ENCODE measurements at places on chromosomes 11 and 22.
A peak's percentile ranks its signal among the peaks of the same experiment; 100 is the strongest.

DNA sequence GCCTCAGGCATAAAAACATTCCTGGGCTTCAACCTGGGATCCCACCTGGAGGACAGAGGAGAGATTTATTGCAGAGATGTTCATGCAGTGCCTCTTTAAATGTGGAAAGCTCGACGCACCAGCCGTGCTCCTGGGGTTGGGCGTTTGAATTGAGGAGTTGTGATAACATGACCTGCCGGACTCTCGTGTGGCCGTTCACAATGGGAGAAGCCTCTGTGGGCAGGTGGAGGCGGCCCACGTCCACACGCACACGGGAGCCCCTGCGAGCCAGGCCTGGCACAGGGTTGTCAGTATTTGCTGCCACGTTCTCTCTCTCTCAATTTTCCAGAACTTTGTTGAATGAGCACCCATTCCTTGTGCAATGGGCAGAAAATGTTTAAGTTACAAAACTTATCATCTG, 58.3 kb upstream of the PPARA start:
- DNase-seq = no peak

GRCh38 chr11:58285483-58286040, 17.5 kb upstream of the OR10W1 start:
- no peak for DNase-seq

GRCh38 chr22:32904044-32904443, 102.5 kb downstream of the TIMP3 start:
- DNase-seq = no peak

DNA sequence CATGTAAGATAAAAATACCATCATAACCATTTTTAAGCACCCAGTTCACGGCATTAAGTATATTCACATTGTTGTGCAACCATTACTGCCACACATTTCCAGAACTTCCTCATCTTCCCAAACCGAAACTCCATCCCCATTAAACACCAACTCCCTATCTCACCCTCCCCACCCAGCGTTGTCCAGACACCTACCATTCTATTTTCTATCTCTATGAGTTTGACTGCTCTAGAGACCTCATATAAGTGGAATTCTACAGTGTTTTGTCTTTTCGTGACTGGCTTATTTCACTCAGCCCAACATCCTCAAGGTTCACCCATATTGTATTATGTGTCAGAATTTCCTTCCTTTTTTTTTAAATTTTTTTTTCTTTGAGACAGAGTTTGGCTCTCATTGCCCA, 45.2 kb downstream of the PPFIA1 start:
- peak; percentile 91 for DNase-seq

DNA sequence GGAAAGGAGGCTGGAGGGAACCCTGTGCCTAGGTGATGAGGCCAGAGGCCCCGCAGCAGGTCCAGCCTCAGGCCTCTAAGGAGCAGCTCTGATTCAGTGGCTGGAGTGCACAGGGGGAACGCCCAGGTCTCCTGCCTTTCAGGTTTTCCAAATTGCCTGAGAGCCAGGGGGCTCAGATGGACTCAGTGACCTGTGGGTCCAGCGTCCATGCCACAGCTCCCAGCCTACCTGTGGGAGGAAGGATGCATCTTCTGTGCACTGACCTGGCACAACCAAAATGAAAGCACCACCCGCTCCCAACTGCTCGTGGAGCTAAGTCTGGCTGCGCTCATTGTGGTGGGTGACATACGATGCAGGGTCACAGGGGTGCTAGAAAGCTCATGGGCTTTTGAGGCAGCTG, 82.8 kb downstream of the FEZ1 start:
- DNase-seq = no peak

DNA sequence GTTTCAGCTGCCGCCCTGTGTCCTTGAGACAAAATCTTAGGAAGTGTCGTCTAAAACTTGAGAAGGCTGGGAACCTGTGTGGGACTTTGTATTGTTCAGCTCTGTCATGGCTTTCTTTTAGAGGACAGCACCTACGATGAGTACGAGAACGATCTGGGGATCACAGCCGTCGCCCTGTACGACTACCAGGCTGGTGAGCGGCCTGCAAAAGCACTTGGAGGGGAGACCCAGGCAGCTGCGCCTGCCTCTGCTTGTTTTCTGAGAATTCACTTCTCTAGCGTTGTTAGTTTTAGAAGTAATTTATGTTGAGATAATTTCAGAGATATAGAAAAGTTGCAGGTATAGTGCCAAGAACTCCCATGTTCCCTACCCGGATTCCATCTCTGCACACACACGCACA, 35.2 kb downstream of the CTTN start:
- DNase-seq = no peak

GRCh38 chr11:128451652-128452470, 135.5 kb downstream of the ETS1 start:
- no peak for DNase-seq

DNA sequence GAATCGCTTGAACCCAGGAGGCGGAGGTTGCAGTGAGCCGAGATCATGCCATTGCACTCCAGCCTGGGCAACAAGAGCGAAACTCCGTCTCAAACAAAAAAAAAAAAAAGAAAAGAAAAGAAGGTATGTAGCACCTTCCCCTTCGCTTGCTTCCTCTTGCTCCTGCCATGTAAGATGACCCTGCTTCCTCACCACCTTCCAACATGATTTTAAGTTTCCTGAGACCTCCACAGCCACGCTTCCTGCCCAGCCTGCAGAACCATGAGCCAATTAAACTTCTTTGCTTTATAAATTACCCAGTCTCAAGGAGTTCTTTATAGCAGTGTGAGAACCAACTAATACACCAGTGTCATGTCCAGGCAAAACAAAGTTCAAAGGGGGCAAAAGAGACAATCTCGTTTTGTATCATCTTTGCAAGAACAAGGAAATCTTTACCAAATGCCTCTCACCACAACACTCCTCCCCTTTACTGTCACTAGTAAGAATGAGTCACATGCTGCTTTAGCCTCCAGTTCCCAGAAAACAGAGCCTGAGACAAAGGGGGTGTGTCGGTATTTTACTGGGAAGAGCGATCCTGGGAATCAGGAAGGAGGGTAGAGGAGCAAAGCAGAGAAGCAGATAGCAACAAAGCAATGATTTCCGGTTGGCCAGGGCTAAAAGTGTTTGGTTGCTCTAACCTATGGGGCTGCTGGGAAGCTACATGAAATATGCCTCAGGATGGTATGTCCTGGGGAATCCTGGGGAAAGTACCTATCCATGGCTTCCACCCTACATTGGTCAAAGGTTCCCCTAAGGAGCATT, 10.5 kb upstream of the MCHR1 start:
- DNase-seq = no peak

GRCh38 chr11:2219318-2220017, 47.9 kb upstream of the TH start:
- DNase-seq = no peak

DNA sequence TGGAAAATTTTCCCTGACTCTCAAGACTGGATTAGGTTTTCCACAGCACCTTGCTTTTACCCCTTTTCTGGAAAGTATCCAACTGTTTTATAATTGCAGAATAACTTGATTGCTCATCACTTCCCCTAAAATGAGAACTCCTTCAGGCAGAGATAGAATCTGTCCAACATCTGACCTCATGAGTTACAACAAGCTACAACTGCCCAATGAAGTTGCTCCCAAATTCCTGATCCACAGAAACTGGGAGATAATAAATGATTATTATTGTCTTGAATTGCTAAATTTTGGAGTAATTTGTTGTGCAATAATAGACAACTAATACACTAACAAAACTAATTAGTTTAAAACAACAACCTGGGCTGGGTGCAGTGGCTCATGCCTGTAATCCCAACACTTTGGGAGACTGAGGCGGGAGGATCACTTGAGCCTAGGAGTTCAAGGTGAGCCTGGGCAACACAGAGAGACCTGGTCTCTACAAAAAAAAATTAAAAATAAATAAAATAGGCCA, 10.0 kb upstream of the CCDC83 start:
- DNase-seq = peak; percentile 57

GRCh38 chr11:86896441-86896841, 58.8 kb downstream of the FZD4 start:
- DNase-seq = no peak

Data from suppressor macrophage (primary cell).